ENCODE measurements at places on chromosomes 1 and 21.

DNA sequence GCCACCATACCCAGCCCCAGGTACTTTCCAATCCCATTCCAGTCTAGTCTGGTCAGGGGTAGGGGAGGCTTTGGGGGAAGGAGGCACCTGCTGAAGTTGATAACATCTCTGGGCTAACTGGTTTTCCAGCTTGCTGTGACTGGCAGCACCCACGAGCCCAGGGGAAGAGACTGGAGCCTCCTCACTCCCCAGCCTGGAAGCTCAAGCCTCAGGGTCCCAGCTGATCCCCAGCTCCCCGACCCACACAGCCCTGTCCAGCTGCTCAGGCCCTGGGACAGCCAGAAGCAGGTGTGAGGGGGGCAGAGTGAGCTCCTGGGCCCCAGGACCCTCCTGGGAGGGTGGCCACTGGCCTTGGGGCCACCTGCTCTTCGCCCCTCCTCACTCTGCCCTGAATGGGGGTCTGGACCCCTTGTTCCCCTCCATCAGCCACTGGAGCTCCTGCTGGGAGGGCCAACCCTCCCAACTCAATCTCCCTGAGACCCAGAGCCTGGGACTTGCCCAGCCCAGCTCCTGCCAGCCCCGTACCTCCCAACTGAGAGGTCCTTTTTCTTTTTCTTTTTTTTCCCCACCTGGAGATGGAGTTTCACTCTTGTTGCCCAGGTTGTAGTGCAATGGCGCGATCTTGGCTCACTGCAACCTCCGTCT is 23.5 kb upstream of the RNU1-4 start:
- DNase-seq, result no peak

DNA sequence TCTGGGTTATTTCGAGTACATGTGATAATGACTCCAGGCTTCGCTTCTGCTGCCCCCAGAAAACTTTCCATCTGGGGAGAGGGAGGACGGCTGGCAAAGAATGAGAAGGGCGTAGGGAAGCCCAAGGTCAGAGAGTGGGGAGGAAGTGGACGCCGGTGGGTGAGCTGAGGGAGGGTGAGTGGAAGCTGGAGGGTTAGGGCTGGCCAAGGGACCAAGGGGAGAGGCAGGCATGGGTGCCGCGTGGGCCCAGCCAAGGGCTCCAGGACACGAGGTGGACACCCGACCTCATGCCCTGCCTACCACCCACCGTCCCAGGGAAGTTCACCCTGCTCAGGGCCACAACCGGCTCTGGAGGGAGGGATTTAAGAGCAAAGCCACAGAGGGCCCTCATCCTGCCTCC is 75.8 kb downstream of the CASZ1 start:
- no peak for DNase-seq

DNA sequence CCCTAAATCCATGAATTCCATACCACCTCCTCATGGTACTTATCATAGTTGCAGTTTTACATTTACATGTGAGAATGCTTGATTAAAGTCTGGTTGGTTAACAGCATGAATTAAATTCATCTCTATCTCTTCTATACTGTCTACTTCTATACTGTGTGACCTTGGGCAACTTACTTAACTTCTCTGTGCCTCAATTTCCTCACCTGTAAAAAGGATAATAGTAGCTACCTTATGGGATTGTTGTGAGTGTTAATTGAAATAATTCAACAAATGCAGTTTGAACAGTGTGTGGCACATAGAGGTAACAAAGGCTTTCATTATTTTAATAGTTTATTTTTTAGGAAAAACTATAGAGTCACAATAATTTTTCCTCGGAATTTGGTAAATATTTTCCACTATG is 231.3 kb downstream of the RRAGC start:
- no peak for DNase-seq

- DNase-seq, result peak; percentile 53
Measured at GRCh38 chr1:234602334-234603220, 7.4 kb downstream of the IRF2BP2 start.

GRCh38 chr21:41668051-41668541 is 98.8 kb downstream of the RIPK4 start:
- DNase-seq, result no peak

GRCh38 chr1:92065042-92065441 is 10.2 kb downstream of the SETSIP start:
- DNase-seq, result no peak

DNA sequence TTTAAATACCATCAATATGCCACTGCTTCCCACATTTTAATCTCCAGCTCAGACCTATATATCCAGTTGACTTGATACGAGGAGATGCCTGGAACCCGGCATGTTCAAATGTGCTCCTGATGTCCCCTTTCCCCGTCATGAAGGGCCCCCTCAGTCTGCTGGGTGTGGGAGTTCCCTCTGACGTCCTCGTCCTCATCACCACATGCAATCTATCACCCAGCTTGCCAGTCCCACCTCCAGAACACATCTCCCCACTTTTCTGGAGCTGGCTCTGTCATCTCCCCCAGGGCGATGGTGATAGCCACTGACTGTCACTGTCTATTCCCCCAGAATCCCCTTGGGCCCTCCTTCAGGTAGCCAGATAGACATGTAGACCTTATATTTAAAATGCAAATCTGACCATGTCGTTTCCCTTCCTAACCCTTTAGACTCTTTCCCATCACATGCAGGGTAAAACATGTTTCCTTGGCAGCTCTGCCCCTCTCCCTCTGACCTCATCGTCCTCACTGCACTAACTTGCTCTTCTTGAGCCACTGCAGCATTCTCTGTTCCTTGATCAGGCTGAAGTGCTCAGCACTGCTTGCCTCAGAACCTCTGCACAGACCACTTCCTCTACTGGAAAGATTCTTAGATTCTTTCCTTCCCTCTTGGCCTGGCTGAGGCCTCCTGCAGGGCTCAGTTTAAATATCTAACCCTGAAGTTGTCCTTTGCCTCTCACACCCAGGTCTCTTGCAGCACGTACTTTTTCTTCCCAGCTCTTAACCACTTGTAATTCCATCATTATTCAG is 7.4 kb downstream of the AZIN2 start:
- DNase-seq, result no peak

GRCh38 chr1:168081373-168082007 is 55.2 kb downstream of the GPR161 start:
- DNase-seq, result no peak

DNA sequence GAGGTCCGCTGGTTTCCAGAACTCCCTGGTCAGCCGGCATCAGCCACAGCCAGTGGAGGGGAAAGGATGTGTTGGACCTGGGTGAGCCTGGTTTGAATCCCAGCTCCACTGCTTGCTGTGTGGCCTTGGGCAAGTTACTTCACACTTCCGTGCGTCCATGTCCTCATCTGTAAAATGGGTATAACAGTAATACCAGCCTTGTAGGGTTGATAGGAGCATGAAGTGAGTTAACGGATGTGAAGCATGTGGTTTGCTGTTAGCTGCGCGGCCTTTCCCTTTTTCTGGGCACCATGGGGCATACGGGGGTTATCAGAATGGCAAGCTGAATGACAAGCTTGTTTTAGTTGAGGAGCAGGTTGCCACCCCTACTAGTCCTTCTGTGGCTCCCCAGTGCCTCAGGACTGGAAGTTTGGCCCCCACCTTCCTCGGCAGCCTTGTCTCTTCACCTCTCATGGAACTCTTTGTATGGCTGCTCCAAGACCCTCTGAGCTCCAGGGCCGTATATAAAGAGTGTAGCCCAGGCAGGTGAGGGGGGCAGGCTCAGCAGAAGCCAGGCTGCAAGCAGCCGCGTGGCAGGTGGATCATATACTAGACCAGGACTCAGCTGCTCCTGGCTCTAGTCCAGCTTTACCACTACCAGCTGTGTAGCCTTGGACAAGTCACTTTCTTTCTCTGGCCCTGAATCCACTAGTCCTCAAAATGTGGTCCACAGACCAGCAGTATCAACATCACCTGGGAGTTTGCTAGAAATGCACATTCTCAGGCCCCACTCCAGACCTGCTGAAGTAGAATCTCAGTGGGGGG is 95.4 kb downstream of the LACTBL1 start:
- no peak for DNase-seq

GRCh38 chr21:37507716-37508115 is 141.1 kb downstream of the DYRK1A start:
- DNase-seq, result no peak

- DNase-seq, result peak; percentile 36
Measured at GRCh38 chr1:235357485-235358373, 9.5 kb upstream of the TBCE start.

DNA sequence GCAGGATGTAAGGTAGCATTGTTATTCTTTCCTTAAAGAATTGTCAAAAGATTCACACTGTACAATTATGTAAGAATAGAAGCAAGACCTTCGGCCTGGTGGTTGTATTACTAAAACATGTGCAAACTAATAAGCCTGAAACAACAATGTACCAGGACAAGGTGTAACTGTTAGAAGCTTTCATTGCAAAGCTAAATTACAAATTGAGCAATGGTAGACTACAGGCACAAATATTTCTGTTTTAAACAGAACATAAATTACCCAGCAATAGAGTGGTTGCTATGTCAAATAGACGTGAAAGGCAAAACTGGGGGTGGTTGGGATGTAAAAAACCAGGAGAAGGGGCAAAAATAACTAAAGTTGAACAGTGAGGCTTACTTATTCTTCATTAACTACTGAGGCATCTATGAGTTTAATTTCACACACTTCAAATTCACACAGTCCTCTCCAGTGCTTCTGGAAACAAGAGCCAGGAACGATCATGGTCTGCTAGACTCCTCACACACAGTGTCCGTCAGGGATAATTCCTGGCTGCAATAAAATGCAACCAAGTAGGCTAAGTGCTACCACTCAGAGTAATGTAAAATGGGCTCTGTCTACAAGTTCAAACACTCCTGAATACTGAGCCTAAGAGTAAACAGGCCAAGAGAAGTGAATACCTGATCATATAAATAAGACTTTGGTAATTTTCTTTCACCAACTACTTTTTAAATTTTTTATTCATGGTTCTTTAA is 39.3 kb upstream of the C1orf198 start:
- DNase-seq, result no peak

DNA sequence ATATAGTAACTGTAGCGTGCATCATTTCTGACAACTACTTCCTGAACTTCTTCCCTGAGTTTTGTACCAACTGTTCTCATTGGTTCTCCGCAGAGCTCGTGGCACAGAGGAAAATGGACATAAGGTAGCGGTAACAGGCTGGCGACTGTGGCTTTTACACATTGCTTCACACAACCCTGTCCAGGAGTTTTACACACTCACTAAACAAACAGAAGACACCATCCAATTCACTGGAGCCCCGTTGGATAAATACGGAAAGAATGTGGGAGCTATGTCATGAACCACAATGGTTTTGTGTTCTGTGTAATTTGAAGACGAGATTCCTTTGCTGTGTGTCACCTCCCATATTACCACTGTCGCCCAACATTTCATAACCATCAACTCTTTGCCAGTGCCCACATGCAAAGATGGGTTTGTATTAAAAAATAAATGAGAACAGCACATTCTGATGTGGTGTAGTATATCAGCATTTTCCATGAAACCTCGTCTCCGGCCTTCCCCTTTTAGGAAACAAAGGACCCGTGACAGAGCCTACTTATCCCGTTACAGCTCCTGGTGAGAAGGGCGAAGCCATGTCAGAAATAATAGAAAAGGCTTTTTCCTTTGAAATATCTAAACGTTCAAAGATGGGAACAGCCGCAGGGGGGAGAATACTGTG is 47.4 kb upstream of the ENAH start:
- DNase-seq, result peak; percentile 33

- DNase-seq, result no peak
Measured at GRCh38 chr1:101060992-101061391, 35.4 kb upstream of the DPH5 start.

GRCh38 chr1:207316141-207316540 is 5.3 kb upstream of the CD55 start:
- DNase-seq, result no peak

DNA sequence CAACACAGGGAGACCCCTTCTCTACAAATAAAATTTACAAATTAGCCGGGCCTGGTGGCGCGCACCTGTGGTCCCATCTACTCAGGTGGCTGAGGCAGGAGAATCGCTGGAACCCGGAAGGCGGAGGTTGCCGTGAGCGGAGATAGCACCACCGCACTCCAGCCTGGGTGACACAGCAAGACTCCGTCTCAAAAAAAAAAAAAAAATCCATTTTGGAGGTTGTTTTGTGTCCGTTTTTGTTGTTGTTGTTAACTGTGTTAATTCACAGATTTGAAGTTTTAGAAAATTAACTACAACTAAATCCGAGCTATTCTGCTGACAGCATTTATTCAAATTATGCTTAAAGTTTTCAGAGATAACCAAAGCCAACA is 618 bp downstream of the CLCC1 start:
- DNase-seq, result peak; percentile 45

GRCh38 chr1:109713636-109714035 is 1.6 kb downstream of the GSTM5 start:
- no peak for DNase-seq

- DNase-seq, result no peak
Measured at GRCh38 chr1:7366955-7367665, 404.0 kb upstream of the VAMP3 start.

Measured in HAP-1 (cell line).